HT-29 (cell line): ENCODE measurements at places on chromosomes 12 and 14. TPM values are rescaled to one million over a fixed set of nuclear protein-coding genes. Genes with fewer than 3 reads are reported as not detected.

GPR68 gene
- total RNA-seq = 0.31 TPM in 1 of 2 replicates, not detected in the other

DNA sequence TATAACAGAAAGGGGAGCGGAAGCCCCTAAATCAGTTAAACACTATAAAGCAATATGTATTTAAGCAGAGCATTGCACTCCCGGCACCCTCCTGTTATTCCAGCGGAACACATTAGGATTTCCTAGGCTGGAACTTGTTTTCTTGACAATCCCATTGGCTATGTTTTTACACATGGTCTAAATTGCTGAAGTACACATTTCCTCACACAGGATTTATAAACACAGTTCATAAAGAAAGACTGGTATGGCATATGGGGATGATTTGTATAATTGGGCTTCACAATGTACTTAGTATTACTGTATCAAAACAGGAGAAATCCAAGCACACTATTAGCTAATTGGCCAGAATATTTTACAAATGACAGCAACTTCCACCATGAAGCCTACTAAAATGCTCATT is 23.3 kb downstream of the PAX9 start:
- no peak for DNase-seq

DNA sequence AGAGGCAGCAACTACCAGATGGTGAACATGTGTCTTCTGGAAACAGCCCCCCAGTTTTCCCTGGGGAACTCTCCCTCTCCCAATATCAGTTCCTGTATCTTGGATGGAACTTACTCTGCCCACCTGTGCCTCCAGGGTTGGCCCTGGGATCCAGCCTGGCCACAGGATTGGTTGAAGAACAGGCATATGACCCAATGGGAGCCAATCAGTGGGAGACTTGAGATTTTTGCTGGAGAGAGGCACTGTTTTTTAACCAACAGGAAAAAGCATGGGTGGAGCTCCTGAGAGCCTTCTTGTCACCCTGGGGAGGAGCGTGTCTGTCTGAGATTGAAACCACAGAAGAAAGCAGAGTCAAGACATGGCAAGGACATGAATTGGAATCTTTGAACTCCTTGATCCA is 33.6 kb upstream of the COX6A1 start:
- DNase-seq = no peak

GRCh38 chr12:110111476-110112334 is 12.5 kb upstream of the IFT81 start:
- no peak for DNase-seq

TMEM121 gene
- 0.31 and 0.65 TPM in 2 replicates for total RNA-seq

- no peak for DNase-seq
These were observed 103.2 kb upstream of the NAV3 start for GRCh38 chr12:77727442-77728001.

DNA sequence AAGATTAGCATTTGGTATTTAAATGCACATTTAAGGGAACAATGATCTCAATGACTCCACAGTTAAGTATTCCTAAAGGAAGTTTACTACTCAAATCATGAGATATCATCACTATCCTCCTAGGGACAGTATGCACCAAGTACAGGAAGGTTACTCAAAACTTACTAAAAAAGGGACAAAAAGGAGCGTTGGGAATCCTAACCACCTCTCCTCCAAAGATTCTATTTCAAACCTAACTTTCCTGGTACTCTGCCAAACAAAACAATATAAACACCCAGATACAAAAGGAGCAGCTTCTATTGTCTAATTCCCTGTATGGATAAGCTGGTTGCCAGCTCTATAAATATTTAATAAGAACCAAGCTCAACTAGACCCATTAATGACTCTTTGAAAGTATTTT is 377.7 kb downstream of the NUAK1 start:
- DNase-seq = no peak

DNA sequence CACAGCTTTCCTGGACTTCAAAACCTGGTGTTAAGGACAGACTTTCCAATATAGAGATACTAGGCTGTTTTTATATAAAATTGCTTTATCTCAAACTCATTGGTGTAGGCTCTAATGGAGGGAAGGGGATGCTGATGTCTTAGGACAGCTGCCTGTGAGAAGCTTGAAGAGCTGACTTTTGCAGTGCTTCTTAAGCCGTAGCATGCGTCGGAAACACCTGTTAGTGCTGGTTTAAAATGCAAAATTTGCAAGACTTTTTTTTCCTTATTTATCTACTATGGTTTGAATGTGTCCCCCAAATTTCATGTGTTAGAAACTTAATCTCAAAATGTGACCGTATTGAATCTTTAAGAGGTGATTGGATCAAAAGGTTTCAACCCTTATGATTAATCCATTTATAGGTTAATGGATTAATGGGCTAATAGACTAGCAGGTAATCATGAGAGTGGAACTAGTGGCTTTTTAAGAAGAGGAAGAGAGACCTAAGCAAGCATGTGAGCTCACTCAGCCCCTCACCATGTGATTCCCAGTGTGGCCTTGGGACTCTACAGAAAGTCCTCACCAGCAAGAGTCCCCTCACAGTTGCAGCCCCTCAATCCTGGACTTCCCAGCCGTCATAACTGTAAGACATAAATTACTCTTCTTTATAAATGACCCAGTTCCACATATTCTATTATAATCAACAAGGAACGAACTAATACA is 60.9 kb upstream of the FUT8 start:
- no peak for DNase-seq
